Smooth muscle cell of bladder (primary cell): ENCODE measurements at places on chromosomes 16 and 17. TPM values are rescaled to one million over a fixed set of nuclear protein-coding genes. Genes with fewer than 3 reads are reported as not detected.

SOX15 gene
- 0.14 and 0.18 TPM in 2 replicates for total RNA-seq

FAM20A gene
- total RNA-seq, result 22.9 and 32.9 TPM in 2 replicates

KRT9 gene
- total RNA-seq, result not detected in 2 replicates

STH gene
- total RNA-seq, result not detected in 2 replicates

CETP gene
- total RNA-seq, result not detected in 2 replicates

CES2 gene
- total RNA-seq, result 24.1 and 25.9 TPM in 2 replicates

MPV17L gene
- total RNA-seq, result 0.57 and 0.65 TPM in 2 replicates

BTBD17 gene
- total RNA-seq, result not detected in 2 replicates

KCTD13 gene
- total RNA-seq, result 3.5 and 4.8 TPM in 2 replicates

SHISA6 gene
- total RNA-seq, result not detected in 2 replicates

CLUH gene
- 21.3 and 30.4 TPM in 2 replicates for total RNA-seq
